ENCODE measurements at places on chromosomes 2 and 18.
A peak's percentile ranks its signal among the peaks of the same experiment; 100 is the strongest.

GRCh38 chr2:12854001-12854530 lies 137.3 kb downstream of the TRIB2 start:
- no peak for DNase-seq

DNA sequence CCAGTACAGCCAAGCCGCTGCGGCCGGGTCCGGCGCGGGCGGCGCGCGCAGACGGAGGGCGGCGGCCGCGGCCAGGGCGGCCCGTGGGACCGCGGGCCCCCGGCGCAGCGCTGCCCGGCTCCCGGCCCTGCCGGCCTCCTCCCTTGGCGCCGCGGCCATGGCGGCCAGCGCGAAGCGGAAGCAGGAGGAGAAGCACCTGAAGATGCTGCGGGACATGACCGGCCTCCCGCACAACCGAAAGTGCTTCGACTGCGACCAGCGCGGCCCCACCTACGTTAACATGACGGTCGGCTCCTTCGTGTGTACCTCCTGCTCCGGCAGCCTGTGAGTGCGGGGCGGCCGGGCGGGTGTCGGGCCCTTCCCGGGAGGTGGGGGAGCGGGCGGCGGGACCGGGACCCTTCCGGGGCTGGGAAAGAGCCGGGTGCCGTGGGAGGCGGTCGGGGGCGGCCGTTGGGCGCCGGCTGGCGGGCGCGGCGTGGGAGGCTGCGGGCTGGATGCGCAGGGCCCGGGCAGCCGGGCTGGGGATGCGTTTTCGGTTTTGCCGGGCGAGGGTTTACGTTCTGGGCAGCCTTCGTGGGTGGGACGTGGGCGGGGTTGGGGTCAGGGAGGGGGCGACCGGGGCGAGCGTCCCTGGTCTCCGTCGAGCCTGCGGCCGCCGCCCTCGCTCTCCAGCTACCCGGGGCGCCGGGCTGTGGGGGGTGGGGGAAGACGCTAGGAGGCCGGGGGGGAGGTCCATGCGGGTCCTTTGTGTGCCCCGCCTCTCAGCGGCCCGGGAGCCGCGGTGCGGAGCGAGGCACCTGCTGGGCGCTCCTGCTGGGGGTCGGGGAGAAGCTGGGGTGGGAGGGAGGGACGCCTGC lies 537 bp downstream of the AGFG1 start:
- DNase-seq = peak; percentile 54

- DNase-seq = no peak
These were observed 112.3 kb upstream of the LYPD1 start for GRCh38 chr2:132782176-132782783.

DNA sequence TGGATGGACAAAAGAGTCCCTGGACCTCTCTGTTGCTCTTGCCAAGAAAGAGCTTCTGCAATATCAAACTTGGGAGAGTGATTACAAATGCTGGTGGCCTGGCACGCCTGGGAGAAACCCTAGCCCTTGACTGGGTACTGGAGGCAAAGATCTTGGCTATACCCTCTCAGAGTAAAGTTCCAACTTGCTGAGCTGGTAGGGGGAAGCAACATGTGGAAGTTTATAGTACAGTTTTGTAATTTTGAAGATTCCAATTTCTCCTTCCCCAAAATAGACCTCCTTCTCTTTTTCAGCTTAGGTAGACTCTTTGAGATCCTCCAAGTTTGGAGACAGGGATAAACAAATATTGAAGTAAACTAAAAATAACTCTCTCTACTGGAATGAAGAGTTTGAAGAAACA lies 645.3 kb downstream of the NR4A2 start:
- DNase-seq = no peak

- no peak for DNase-seq
These were observed 255.6 kb downstream of the CCDC178 start for GRCh38 chr18:33184958-33185357.

- DNase-seq = no peak
These were observed 10.3 kb downstream of the SNED1 start for GRCh38 chr2:241008711-241009121.

DNA sequence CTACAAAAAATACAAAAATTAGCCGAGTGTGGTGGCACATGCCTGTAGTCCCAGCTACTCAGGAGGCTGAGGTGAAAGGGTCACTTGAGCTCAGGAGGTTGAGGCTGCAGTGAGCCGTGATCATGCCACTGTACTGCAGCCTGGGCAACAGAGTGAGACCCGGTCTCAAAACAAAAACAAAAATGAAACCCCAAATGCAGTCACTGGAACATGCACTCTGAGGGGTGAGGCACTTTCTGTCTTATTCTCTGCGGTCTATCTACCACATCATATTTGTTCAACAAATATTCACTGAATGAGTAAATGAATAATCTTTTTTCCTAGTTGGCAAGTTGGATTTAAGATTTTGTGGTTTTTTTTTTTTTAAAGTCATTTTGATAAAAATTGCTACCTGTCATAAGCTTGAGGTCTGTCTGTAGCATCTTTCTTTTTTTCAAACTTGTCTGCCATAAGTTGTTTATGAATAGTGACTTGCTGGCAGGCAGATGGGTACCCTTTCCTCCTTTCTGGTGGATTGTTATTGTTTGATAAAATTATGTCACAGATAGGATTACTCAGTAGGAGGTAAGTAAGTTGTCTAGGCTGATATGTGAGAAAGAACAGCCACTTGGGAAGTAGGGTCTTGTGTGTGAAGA lies 11.8 kb downstream of the CHRNA1 start:
- DNase-seq = peak; percentile 49

- no peak for DNase-seq
These were observed 33.1 kb downstream of the SS18 start for GRCh38 chr18:26057344-26057773.

- peak; percentile 76 for DNase-seq
These were observed 5.3 kb upstream of the GDF7 start for GRCh38 chr2:20661421-20662307.

DNA sequence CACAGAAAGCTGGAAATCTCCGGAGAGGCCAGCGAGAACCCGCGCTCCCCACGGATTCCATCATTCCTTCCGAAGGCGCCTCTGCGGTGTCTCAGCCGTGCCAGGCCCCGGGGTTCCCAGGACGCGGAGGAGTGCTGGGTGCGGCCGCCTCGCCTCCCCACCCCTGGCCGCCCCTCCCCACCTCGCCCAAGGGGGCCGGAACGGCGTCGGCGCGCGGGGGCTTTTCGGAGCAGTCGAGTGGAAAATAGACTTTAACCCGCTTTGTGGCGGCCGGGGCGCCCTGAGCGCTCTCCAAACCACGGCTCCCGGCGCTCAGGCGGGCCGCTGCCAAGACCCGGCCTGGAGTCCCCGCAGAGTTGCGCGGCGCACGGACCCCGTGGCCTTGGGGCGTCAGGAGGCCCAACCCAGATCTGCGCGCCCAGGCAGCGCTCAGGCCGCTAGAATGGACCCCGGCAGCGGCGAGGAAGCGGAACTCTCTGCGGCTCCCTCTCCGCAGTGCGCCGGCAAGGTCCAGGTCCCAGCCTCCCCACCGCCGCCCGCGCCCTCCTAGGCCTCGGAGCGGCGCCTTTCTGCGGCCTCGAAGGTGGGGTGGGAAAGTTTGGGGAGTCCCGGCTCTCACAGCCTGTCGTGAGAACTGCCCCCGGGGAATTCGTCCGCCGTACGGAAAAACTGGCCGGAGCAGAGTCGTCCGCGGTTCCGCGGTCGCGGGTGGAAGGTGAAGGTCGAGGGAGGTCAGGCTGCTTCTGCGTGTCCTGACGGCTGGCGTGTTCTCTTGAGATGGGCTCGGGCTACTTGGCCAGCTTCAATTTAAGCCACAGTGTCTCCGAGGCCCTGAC lies 1.2 kb upstream of the EMX1 start:
- peak; percentile 37 for DNase-seq

DNA sequence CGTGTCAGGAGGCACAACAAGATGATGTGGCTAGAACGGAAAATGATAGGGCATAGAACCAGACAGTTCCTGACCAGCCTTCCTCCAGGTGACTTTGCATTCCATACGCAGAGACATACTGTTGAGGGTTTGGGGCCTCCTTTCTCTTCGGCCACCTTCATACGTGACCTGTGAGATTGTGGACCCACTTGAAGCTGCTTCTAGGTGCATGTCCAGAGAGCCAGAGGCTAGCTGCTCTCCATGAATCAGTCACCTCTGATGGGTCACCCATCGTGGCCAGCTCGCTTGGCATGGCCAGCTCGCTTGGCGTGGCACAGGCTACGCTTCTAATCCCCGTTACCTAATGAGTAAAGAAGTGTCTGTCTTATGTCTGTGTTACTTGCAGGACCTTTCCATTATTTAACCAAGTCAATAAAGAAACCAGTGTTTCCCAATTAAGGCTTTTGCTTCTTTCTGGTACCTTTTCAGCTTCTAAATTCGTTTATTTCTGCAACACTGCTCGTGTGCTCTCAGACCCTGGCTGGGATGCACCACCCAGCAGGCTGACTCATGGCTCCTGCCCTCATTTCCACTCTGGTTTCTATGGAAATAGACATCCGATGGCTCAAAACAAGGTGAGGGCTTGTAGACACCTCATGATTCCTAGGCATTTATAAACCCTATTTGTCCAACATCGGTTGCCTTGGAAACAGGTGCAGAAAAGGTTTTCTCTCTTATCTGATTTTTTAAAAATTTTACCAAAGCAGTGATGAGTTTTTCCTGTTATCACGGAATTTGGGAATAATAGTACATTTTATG lies 86.7 kb upstream of the B3GNT7 start:
- no peak for DNase-seq

DNA sequence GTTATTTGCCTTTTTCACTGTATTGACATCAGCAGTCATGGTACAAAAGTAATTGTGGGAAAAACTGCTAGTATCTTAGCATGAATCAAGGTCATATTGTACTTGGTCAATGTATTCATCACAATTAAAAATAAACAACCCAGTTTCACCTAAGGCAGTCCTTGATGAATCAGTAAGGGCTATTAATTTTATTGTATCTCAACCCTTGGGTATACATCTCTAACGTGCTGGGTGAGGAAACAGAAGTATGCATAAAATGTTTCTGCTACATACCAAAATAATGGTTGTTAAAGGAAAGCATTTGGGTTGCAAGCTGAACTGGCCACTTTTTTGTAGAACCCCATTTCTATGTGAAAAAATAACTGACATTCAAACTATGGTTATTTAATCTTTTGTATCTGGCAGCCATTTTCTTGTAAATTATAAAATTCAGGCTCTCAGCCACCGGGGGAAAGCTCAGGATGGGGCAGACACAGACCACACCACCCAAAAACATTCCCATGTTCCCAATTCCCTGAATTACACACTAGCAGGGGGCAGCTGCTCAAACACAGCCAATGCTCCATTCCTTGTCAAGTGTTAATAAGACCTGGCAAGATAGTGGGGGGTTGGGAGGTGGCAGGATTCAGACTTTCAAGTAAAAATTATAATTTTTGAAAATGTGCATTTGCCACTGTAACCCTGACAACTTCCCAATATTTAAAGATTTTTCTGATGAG lies 49.3 kb downstream of the OLA1 start:
- no peak for DNase-seq

- DNase-seq = no peak
These were observed 126.6 kb downstream of the COMMD1 start for GRCh38 chr2:62032096-62032495.

DNA sequence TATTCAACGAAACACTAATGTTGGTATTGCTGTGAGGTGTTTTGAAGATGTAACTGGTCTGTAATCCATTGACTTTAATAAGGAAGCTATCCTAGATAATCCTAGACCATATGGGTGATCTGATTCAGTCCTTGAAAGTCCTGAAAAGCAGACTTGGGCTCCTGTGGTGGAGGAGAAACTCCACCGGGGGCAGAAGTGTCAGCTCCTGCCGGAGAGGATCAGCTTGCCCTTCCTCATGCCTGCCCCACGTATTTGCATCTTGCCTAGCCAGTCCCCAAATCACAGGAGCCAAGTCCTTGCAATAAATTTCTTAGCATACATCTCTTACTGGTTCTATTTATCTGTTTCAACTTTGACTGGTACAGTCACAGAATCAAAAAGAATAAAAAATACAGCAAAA lies 144.2 kb upstream of the DLGAP1 start:
- DNase-seq = no peak

- no peak for DNase-seq
These were observed 36.4 kb downstream of the LYPD1 start for GRCh38 chr2:132633635-132634034.

GRCh38 chr2:8364668-8365067 lies 317.2 kb upstream of the ID2 start:
- no peak for DNase-seq

- DNase-seq = no peak
These were observed 97.1 kb downstream of the EML6 start for GRCh38 chr2:54820558-54820957.

DNA sequence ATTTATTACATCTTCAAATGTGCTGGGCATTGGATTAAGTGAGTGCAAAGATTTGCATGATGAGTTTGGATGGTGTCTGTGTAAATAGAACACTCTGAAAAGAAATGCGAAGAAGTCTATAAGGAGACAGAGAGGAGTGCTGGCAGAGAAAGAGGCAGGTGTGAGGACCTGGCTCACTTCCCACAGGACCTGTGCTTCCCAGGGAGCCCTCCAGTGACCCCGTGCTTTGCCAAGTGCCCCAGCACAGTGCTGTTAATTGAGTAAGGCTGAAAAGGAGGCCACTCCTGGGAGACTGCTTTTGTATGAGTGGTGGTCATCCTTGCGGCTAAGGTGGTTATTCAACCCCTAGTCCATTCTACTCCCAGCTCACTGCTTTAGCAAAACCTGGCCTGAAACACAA lies 230.8 kb downstream of the OSR1 start:
- DNase-seq = no peak

GRCh38 chr18:53682796-53683195 lies 541.7 kb downstream of the MBD2 start:
- no peak for DNase-seq

GRCh38 chr2:168649105-168649504 lies 153.3 kb upstream of the NOSTRIN start:
- no peak for DNase-seq

DNA sequence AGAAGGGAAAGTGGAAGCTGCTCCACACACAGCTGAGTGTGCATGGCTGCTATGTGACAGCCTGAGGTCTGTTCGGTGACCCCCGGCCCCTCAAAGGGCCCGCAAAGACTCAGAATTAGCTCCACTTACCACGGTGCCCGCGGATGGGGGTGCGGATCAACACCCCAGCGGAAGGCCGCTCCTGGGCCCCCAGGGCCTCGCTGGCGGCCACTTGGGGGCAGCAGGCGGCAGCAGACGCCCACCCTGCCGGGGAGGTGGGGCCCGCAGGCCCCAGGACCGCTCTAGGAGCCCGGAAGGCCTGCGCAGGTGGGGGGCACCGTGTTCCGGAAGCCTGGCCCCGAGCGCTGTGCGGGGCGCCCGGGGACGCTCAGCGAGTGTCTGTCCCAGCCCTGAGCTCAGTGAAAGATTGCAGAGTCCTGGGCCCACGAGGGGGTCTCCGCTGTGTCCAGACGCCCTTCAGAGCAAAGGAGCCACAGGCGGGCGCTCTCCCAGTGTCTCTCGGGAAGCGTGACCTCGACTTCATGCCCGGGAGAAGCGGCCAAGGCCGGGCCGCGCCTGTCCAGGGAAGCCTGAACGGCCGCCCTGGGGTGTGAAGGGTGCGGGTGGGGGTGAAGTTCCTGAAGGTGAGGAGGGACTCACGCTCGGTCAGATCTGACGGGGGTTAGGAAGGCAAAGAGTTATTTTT lies 118.7 kb downstream of the VAPA start:
- peak; percentile 5 for DNase-seq
